ENCODE measurements at places on chromosomes 3 and 15.

DNA sequence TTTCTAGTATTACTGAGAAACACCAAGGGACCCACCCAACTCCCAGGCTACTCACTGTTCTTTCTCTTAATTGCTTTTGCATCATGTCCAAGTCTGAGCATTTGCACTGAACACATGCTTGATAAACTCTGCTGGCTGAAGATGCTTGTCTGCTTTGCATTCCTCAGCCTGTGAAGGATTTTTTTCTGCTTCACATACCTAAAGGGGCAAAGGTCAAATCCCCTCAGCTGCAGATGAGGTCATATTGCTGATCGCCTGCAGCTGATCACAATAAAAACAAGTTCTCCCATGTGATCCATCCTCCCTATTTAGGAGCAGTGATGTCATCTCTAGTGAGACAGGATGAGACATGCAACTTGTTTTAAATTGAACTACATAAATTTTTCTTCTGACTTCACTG is 84.6 kb upstream of the DCBLD2 start:
- no peak for DNase-seq

GRCh38 chr3:138842483-138843188 is 7.9 kb upstream of the PIK3CB start:
- DNase-seq, result peak; percentile 83

DNA sequence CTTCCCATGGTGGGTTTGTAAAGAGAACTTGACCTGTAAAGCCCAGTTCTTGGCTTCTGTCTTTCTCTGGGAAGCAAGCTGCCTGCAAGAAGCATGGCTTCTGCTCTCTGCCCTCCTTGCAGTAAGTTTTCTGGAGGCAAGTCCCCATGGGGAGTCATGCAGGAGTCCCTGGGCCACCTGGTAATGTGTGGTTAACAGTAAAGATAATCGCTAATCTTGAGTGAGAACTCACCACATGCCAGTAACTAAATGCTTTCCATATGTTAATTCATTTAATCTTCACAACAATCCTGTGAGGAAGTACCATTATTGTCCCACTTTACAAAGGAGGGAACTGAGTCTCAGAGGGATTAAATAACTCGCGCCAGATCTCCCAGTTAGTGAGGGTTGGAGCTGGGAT is 4.2 kb downstream of the CAPN3 start:
- DNase-seq, result no peak

GRCh38 chr3:194657439-194657838 is 14.6 kb downstream of the LSG1 start:
- DNase-seq, result no peak

DNA sequence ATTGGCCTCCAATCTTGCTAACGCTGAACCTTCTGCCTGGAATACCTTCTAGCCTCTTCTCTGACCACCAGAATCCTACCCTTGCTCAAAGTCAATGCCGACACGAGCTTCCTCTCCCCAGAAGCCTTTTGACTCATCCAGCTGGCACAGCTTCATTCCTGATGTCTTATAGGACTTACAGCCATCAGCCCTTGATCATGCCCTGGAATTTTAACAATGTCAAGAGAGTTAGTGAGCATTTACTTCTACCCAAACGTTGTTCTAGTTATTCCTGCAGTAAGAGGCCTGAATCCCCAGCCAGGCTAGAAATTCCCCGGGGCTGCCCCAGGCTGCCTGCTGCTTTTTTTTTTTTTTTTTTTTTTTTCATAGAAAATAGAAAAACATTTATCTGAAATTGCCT is 3.9 kb downstream of the CYP1A2 start:
- no peak for DNase-seq

DNA sequence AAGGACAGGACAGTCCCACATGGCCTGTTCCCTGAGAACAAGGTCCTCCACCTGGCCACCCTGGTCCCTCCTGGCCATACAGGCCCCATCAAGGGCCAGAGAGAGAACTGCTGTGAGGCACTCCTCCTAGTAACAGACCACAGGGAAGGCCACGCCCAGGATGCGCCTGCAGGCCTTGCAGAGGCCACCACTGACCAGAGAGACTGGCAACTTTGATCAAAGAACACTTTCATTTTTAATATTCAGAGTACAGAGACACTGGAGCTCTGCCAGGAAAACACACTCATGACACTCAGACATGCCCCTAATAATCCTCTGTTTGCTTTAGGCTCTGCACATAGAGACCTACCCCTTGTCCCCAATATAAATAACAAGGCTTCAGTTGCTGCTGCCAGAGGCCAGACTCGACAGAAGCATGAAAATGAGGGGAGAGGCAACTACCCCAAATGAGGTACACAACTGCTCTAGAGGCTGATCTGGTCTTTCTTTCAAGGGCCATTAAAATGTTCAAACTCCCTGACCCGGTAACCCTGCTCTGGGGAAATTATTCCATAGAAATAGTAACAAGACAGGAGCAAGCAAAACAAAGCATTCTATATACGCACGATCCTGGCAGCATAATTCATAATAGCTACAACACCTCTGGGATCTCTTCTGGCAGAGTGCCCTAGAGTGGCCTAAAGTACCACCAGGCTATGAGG is 44.8 kb downstream of the CCDC12 start:
- DNase-seq, result peak; percentile 75

DNA sequence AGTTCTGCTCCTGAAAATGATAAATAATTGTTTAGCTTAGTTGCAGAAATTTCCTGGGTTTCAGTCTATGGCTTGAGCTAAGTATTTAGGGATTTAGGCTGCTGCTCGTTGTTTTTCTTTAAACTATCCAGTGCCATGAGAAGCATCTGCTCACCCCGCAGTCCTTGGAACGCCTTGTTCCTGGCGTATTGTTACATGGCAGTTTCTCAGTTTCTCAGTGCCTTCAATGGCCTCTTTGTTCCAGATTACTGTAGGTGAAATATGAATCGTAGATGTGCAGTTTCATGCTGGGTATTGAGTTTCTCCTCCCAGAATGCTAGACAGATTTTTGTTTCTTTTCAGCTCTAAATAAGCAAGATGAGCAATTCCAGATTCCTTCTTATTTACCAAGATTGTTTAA is 269.5 kb upstream of the GBE1 start:
- DNase-seq, result no peak

GRCh38 chr3:150798122-150798618 is 35.2 kb upstream of the SIAH2 start:
- DNase-seq, result no peak

Measured in inflammatory macrophage (primary cell).